ENCODE measurements at places on chromosomes 1 and 21.

DNA sequence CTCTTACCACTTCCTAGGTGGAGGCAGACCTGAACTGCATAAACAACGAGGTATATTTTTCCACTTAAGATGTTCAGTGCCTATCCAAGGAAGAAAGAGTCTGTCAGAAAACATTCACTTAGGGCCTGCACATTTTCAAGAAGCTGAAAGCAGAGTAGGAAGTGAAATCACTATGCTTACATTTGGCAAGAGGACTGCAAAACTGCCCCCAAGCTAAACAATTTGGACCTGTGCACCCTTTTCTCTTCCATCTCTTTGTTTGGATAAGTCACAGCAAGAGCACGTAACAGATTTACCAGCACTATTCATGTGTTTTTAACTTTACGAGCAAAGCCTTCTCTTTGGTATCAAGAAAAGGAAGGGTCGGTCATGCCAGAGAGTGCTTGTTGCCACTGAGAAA lies 13.2 kb upstream of the BEND5 start:
- no peak for DNase-seq

DNA sequence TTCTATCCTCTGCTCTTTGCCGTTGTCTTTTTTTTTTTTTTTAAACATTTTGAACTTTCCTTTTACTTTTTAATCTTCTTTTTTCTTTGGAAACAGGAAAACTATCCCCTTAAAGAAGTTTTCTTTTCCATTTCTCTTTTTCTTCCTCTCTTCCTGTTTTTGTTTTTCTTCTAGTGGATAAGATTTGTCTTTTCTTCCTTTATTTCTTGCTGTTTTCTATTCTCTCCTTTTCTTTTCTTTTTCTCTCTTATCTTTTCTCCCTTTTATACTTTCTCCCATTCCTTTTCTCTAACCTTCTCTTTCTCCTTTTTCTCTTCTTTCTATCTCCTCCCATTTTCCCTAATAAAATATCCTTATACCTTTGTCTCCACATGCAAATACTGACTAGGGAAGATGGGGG lies 46.2 kb downstream of the PEX14 start:
- no peak for DNase-seq

DNA sequence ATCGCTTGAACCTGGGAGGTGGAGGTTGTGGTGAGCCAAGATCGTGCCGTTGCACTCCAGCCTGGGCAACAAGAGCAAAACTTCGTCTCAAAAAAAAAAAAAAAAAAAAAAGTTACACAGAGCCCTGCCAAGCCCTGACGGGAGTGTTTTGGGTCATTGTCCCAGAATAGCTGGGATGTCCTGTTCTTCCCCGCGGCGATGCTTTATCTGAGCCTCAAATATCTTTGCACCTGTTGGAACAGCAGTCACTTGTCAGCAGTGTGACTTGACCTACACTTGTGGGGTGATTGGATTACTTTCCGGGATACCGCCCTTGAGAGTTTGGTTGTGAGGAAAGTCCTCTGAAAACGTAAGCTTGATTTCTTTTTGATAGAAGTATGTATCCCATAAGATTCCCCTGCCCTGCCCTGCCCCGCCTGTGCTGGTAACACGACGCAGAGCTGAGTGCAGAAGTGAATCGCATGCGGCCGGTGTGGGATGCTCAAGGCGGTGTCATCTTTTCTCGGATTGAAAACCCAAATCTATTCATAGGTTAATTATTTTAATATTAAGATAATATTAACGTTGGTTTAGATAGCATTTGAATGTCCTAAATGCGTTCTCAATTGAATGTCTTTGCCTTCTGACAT lies 50.9 kb downstream of the PCNT start:
- DNase-seq: no peak

DNA sequence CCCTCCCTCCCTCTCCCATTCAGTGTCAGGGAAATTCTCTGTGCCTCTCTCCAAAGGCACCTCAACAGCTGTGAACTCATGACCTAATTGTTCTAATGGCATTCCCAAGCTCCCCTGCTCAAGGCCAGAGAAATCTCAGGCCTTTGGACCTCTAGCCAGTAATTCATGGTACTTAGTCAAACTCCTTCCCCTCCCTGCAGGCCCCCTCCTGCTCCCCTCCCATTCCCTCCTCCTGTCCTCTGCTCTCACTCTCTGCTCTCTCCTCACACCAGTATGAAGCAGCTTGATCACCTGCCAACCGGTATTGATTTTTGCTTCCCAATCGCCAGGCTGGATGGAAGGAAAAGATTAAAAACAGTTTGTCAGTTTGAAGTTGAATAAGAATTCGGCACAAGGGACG lies 370.5 kb upstream of the PBX1 start:
- no peak for DNase-seq

DNA sequence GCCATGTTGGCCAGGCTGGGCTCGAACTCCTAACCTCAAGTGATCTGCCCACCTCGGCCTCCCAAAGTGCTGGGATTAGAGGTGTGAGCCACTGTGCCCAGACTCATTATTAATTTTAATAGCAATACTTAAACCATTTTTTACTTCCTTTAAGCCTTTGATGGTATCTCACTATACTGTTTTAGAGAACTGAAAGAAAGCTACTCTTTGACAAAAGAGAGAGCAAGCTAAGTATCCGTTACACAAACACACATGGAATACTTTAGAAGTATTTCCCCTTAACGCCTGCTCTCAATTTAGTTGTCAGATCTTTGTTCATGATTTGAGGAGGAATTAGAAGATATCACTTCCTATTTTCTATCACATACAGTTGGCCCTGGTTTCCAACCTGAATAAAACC lies 189.4 kb downstream of the COP1 start:
- no peak for DNase-seq

GRCh38 chr1:147753081-147753480 lies 7.3 kb downstream of the GJA5 start:
- no peak for DNase-seq

All from CD4-positive, alpha-beta T cell treated with Interleukin-6 for 4 hours (primary cell).